H1 (cell line): ENCODE measurements at places on chromosomes 5 and 9.

GRCh38 chr5:98468188-98468869, 305.1 kb upstream of the RGMB start:
- DNase-seq = no peak

GRCh38 chr9:85510830-85511504, 230.8 kb downstream of the AGTPBP1 start:
- no peak for DNase-seq

- no peak for DNase-seq
These were observed 75.6 kb downstream of the GAPVD1 start for GRCh38 chr9:125337236-125337635.

GRCh38 chr5:38465061-38465460, 91.4 kb downstream of the LIFR start:
- DNase-seq = no peak

GRCh38 chr5:147267082-147267832, 32.4 kb downstream of the STK32A start:
- DNase-seq = no peak

- DNase-seq = no peak
These were observed 103.3 kb downstream of the ESM1 start for GRCh38 chr5:54882101-54882500.

DNA sequence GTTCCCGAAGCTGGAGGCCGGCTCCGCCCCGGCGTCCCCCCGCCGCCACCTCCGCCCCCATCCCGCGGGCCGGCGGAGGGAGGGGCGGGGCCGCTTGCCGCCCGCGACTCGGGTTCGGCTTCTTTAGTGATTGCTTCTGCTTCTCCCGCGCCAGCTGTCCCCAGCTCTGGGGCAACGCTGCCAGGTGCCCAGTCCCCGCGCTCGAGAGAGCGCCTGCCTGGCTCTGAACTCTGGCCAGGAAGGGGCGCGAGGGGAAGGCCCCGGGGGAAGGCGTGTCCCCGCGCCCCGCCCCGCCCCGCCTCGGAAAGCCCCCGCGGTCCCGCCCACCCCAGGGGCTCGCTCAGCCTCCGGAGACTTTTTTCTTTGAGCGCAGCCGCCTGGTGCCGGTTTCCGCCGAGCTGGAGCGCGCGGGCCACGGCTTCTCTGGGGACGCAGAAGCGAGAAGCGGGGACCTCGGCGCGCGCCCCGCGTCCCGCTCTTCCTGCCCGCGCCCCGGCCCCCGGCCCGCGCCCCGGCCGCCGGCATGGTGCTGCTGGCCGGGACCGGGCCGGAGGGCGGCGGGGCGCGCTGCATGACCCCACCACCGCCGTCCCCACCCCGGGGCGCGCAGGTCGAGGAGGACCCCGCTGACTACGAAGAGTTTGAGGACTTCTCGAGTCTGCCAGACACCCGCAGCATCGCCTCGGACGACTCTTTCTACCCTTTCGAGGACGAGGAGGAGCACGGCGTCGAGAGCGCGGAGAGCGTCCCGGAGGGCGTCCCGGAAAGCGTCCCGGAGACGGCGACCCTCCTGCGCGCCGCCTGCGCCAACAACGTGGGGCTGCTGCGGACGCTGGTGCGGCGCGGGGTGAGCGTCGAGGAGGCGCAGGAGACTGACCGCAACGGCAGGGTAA, at the start of gene ANKRD33B:
Gene ANKRD33B, plus strand, starts transcription at position 126 of the 893 bp plus-strand sequence. Its CDS starts 398 bp downstream, at position 524.
- DNase-seq = no peak

DNA sequence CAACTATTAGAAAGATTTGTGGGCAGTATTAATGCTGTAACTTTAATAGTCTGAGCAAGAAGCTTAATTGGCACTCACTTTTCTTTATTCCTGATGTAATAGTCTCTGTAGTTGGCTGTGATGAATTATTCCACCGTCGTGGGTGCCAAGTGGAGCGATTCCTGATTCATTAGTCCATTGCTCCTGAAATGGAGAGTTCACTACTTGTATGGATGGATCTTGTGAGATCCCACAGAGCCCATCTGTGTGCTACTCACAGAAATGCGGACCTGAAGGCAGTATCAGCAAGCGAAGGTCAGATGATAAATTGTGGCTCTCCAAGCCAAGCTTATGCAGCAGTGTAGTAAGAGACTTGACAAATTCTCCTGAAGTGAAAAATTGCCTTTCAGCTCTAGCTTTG, 212.2 kb downstream of the CHSY3 start:
- no peak for DNase-seq

GRCh38 chr5:172941067-172941516, 18.1 kb upstream of the RPL26L1 start:
- no peak for DNase-seq

- DNase-seq = no peak
These were observed 104.6 kb upstream of the GPBP1 start for GRCh38 chr5:57069115-57069835.

GRCh38 chr9:108057421-108058134, 568.0 kb upstream of the KLF4 start:
- DNase-seq = no peak

GRCh38 chr5:14016549-14016948, 72.1 kb upstream of the DNAH5 start:
- DNase-seq = no peak

DNA sequence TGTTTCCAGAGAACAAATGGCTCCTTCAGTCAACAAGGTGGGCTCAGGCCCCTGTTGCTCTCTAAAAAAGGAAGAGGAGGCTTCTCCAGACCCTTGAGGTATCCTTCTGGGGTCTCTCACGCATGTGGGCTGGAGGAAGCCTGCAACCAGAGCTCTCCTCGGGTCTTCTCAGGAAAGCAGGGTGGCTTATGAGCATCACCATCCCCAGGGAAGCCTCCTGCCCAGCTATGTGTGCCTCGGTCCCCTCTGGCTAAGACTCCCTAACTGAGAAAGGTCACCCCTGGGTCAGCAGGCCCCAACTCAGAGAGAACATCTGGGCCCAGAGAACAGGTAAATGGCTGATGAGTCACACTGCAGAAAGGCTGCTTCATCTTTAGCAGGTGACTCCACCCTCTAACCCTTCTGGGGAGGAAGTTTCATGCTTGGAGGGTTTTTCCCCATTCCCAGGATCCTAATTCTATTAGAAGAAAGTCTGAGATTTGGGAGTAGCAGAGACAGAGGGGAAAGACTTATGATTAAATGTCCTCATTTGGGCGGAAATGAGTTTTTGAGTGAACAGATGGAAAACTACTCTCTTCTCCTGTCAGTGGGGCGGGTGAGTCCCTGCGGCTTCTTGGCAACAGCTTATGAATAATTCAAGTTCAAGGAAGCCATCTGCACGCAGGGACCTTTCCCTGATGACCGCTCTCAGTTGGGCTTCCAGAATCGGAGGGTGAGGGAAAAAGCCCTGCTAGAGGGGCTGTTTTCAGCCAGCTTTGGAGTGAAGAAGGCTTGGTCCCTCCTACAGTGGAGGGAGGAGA, 41.9 kb downstream of the TGFBI start:
- no peak for DNase-seq

GRCh38 chr9:35903049-35903448, 3.0 kb upstream of the HRCT1 start:
- no peak for DNase-seq

GRCh38 chr5:74226716-74227485, 413.6 kb downstream of the ENC1 start:
- no peak for DNase-seq

DNA sequence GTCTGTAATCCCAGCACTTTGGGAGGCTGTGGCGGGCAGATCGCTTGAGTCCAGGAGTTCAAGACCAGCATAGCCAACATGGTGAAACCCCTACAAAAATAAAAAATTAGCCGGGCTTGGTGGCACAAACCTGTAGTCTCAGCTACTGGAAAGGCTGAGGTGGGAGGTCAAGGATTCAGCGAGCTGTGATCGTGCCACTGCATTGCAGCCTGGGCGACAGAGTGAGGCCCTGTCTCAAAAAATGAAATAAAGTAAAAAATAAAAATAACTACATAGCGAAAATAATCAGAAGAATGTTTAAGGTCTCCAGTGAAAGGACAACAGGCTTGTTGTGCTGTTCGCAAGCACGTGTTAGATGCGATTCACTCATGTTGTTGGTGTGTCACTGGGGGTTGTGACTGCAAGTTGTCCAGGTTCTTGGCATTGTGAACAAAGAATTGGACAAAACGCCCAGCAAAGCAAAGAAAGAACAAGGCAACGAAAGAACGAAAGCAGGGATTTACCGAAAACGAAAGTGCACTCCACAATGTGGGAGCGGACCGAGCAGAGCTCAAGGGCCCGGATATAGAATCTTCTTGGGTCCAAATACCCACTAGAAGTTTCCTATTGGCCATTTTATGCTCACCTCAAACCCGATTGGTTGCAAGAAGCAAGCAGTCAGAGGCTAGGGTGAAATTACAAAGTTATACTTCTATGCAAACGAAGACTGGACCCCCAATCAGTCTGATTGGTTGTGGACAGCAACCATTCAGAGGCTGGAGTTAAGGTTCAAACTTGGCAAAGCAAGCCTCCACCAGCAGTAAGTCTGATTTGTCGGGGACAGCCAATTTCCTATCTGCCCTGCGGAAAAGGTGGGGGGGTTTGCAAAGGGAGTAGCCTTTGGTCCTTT, 844 bp upstream of the MCCC2 start:
- DNase-seq = no peak

DNA sequence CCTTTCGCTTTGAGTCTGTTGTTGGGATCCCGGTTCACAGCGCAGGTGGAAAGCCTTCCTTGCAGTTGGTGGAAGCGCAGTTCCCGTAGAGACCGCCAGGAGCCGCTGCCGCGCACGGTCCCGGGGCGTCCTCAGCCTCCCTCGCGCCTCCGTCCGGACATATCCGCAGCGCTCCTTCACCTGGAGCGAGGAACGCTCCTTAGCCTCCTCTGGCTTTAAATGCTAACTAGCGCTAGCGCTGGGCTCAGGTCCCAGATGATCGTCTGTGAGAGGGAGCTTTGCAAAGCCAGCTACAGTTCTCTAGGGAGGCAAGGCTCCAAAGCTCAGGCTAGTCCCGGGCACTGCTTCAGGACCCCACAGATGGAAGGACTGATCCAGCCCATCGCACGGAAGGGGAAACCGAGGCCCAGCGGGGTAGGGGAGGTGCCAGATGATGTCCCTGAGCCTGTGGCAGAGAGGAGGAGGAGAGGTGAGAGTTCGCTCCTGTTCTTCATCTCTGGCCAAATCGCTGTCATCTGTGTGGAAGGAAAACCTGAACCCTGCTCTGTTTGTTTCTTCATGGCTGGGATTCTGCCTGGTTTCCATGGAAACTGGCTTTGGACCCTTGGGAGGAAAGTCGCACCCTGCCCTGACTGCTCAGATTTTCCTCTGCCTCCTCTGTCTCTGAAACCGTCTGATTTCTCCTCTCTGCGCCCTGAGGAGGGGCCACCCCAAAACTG, 31.4 kb downstream of the COL15A1 start:
- DNase-seq = peak; percentile 99

- DNase-seq = no peak
These were observed 8.5 kb downstream of the CDH12 start for GRCh38 chr5:22844636-22845035.

DNA sequence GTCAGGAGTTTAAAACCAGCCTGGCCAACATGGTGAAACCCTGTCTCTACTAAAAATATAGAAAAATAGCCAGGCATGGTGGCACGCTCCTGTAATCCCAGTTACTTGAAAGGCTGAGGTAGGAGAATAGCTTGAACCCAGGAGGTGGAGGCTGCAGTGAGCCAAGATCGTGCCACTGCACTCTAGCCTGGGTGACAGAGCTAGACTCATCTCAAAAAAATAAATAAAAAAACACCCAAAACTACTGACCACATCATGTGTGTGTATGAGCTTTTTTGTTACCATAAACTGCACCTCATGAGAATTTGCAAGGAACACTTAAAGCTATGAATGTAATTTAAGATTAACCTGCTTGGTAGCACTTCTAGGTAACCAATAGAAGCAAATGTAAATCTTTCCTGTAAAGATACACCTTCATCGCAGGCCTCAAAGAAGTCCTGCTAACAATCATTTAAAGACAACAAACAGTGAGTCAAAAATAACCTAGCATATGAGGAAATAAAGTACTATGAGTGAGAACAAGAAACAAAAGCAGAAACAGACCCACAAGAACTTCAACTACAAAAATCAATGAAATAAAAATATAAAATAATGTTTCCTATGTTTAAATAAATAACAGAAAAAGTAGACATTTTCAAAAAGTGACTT, 13.0 kb downstream of the SLC38A9 start:
- no peak for DNase-seq

DNA sequence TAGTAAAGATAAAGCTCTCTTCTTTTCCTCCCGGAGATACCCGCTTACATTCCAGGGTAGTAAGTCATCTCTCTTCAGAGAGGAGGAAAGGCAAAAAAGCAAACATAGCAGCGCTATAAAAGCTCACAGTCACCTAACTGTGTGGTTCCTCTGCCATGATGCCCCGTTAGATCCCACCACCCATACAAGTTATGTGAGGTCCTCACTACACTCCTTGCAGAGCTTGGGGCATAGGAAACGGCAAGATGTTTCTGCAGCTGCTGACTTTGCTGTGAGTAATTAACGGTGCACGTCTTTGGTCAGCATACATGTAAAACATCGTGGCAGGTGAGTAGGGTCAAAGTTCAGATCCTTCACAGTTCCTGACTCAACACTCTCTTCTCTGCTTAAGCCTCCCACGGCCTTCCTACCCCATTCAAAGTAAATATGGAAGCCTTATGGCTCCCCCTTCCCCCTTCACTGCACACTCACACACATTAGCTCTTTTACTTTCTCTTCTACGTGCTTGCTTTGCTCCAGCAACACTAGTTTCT, 218.9 kb downstream of the DIRAS2 start:
- no peak for DNase-seq

DNA sequence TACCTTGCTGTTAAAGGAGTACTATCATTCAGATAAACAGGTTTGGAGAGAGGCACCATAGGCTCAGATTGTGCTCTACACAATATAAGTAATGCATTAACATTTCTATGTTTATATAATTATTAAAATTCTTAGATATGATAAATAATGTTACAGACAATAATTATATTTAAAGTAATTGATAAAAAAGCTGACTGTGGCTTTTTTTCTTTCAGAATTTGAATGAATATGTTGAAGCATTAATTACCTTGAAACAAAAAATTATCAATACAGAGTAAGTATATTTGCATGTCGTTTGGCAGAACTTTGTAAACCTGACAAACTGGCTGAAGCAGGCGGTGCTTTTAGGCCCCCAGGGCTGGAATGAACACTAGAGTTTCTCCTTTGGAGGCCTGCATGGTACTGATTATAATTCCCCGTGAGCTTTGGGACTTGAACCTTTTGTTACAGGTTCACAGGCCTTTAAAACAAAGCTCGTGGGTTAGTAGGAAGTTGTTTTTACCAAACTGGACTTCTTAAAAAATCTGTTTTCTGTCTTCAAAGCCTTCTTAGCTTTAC, 13.8 kb downstream of the ICE1 start:
- no peak for DNase-seq

DNA sequence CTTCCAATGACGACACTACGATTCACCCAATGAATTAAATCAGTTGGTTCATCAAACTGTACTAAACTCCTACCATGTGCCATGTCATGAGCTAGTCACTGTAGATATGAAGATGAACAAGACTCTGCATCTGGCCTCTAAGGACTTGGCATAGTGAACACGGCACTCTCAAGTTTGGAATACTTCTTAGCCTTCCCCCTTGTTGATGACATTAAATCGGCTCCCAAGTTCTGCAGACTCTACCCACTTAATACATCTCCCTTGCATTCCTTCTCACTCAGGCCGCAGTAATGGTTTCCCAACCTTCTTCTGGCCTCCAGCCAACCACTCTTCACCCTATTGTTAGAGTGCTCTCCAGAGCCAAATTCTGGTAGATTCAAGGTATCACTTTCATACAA, 184.7 kb downstream of the MAPKAP1 start:
- DNase-seq = no peak

GRCh38 chr9:79687131-79687447, 115.3 kb downstream of the TLE4 start:
- no peak for DNase-seq

GRCh38 chr9:1490341-1491232, 440.4 kb downstream of the DMRT2 start:
- no peak for DNase-seq
